ENCODE measurements at places on chromosomes 12 and 14.
A peak's percentile ranks its signal among the peaks of the same experiment; 100 is the strongest.

GRCh38 chr12:13289653-13290289 is 93.2 kb downstream of the EMP1 start:
- peak; percentile 68 for DNase-seq

- DNase-seq, result no peak
Measured at GRCh38 chr14:32597771-32598170, 268.7 kb downstream of the AKAP6 start.

GRCh38 chr12:63419154-63419553 is 249.1 kb downstream of the DPY19L2 start:
- peak; percentile 6 for DNase-seq

DNA sequence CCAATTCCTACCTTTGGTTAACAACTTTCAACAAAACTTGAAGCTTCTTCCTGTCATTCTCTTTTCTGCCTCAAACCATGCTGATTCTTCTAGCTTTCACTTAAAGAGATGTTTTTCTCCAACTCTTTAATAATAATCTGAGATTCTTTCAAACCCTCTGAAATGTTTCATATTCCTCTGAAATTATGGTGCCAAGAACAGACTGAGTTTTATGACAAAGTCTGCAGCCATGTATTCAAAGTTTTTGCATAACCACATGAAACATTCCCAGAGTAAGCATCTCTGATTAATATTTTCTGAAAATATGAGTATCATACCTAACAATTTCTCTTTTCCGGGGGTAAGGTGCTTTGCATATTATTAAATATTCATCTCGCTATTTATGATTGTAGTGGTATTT is 59.1 kb upstream of the DCN start:
- no peak for DNase-seq

GRCh38 chr14:55673048-55673447 is 93.0 kb downstream of the KTN1 start:
- no peak for DNase-seq

DNA sequence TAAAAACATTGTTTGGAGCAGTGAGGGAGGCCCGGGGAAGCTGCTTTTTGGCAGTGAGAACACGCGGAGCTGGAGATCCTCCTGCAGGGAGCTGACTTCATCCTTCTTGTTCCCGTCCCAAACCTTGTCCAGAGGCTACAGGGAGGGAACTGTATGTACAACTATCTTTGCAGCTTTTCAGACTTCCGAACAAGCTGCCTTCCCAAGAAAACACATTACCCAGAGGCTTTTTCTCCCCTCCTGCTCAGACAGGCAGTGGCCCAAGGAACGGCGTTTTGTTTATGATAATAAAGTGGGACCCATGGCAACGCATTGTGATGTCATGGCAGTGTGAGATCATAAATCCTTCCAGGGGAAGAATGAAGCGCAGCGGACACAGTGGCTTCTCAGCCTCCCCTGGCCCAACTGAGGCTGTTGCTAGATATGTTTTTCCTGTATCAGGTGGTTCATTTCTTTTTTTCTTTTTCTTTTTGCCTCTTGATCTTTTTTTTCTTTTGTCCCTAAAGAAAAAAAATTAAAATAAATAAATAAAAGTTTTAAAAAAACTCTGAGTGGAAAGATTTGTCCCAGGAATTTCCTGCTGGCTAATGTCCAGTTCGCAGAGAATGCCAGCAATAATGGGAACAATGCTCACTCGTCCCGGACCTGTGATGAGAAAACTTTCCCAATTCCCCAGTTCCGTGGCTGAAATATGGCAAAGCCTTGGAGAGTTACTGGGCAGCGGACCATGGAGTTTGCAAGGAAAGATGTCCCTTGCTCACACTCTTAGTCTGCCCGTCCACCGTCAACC is 103.4 kb upstream of the MAP1LC3B2 start:
- DNase-seq, result peak; percentile 97

- peak; percentile 76 for DNase-seq
Measured at GRCh38 chr14:76926521-76927251, 100.5 kb downstream of the LRRC74A start.

GRCh38 chr14:68756000-68756481 is 36.8 kb downstream of the ZFP36L1 start:
- peak; percentile 60 for DNase-seq

- DNase-seq, result peak; percentile 39
Measured at GRCh38 chr14:59342516-59343484, 122.4 kb downstream of the GPR135 start.

DNA sequence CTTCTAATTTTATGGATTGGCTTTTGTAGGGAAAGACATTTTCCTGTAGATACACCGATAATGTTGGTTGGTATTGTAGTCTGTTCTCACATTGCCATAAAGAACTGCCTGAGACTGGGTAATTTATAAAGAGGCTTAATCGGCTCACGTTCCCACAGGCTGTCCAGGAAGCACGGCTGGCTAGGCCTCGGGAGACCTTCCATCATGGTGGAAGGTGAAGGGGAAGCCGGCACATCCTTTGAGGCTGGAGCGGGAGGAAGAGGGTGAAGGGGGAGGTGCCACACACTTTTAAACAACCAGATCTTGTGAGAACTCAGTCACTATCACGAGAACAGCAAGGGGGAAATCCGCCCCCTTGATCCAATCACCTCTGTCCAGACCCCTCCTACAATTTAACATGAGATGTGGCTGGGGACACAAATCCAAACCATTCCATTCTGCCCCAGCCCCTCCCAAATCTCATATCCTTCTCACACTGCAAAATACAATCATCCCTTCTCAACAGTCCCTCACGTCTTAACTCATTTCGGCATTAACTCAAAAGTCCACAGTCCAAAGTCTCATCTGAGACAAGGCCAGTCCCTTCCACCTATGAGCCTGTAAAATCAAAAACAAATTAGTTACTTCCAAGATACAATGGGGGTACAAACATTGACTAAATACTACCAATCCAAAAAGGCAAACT is 66.7 kb upstream of the EIF5 start:
- no peak for DNase-seq
